ENCODE measurements at places on chromosomes 1 and 21. TPM values are rescaled to one million over a fixed set of nuclear protein-coding genes. Genes with fewer than 3 reads are reported as not detected.

DNA sequence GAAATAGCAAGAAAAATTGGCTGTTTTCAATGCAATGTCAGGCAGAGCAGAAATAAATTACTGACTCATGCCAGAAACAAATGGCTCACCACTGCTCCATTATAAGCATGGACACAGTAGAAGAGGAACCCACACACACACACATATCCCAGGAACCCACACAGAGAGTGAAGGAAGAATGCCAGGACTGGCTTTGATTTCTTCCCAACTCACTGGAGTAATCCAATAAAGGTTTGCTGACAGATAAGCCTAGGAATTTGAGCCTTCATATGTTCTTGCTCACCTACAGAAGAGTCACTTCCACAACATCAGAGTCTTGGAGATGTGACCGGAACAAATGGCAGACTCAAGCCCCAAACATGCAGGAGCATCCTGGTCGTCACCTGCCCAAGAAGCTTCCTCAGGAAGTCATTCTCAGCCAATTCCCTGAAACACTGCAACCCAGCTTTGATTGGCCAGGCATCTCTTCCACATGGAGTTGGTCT lies 2.2 kb downstream of the SH3BP5L start:
- peak overlapping the region; percentile 5 for H3K4me3 ChIP-seq
- no peak for DNase-seq
- H3K36me3 ChIP-seq, result peaks cover 22% of the 10 kb centered on the region
- no peak overlapping the region for H3K27ac ChIP-seq
- peaks cover 66% of the 10 kb centered on the region for H3K4me1 ChIP-seq

Gene BLACAT1
- 0.13 TPM for total RNA-seq

GRCh38 chr1:119795261-119796200 lies 15.7 kb downstream of the REG4 start:
- no peak overlapping the region for H3K27ac ChIP-seq
- H3K4me3 ChIP-seq, result no peak overlapping the region
- peaks cover 31% of the 10 kb centered on the region for H3K4me1 ChIP-seq
- H3K36me3 ChIP-seq, result peaks cover 2% of the 10 kb centered on the region

DNA sequence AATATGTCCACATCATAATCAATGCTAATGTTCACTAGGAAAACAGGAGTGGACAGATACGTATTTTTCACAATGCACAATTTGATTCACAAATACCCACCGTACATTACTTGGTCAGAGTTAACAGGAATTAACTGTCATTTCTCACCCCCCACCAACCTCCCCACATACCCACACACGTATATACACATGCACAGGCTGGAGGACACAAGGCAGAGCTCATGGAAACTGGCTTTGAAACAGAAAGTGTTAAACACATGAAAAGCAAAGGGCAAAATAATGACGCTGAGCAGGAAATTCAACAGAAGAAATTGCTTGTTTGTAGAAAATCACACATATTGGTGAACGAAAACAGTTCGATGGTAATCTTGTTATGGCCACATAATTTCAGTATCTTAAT lies 188.4 kb upstream of the DMRTA2 start:
- H3K4me3 ChIP-seq, result no peak overlapping the region
- DNase-seq, result peak; percentile 43
- peaks cover 20% of the 10 kb centered on the region for H3K4me1 ChIP-seq
- no peaks in the 10 kb centered on the region for H3K27me3 ChIP-seq
- H3K36me3 ChIP-seq, result peaks cover 1% of the 10 kb centered on the region

DNA sequence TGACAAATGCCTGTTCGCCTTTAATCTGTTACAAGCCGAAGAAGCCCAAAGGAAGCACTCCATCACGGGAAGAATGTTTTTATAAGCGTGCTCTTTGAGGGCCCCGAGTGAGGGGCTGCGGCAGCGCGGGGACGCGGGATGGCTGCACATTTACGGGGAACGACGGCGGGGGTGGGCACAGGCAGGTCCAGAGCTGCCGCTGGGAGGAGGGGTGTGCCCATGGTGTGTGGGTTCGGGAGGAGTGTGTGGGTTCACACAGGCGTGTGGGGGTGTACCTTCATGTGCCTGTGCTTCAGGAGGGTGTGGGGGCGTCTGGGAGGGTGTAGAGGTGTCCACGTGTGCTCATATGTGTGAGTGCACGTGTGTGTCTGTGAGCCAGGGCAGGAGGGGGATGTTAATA lies 155.9 kb upstream of the ZC3H12A start:
- no peaks in the 10 kb centered on the region for H3K36me3 ChIP-seq
- no peak overlapping the region for H3K4me3 ChIP-seq
- H3K27ac ChIP-seq, result no peak overlapping the region
- peaks cover 47% of the 10 kb centered on the region for H3K27me3 ChIP-seq
- no peak for DNase-seq
- no peaks in the 10 kb centered on the region for H3K4me1 ChIP-seq

Gene KCNN3
- 0.11 TPM for total RNA-seq

GRCh38 chr1:161733526-161733925 lies 12.2 kb downstream of the FCRLB start:
- DNase-seq, result no peak
- peaks cover 49% of the 10 kb centered on the region for H3K4me1 ChIP-seq
- no peak overlapping the region for H3K4me3 ChIP-seq

Gene GPR61
- total RNA-seq, result 0.22 TPM

Gene G0S2
- total RNA-seq, result 5.7 TPM

DNA sequence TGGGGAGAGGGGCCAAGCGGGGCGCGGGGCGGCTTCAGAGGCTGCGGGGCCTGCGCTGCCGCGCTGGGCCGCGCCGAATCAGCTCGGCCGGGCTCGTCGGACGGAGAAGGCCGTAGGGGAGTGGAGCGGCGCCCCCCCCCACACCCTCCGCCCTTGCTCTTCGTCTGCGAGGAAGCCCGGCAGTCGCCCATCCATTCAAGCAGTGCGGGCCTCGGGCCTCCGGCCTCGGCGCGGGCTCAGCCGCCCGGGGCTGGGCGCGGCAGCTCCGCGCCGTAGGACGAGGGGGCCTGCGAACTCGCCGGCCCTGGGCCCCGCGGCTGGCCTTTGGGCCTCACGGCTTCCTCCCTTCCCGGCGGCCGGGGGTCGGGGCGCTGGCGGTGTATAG lies 564 bp downstream of the CTPS1 start:
- peak overlapping the region; percentile 91 for H3K4me3 ChIP-seq
- H3K4me1 ChIP-seq, result peaks cover 53% of the 10 kb centered on the region
- H3K27me3 ChIP-seq, result no peaks in the 10 kb centered on the region
- H3K27ac ChIP-seq, result peak overlapping the region; percentile 94
- peaks cover 47% of the 10 kb centered on the region for H3K36me3 ChIP-seq

Gene KRTAP10-2
- total RNA-seq, result not detected

DNA sequence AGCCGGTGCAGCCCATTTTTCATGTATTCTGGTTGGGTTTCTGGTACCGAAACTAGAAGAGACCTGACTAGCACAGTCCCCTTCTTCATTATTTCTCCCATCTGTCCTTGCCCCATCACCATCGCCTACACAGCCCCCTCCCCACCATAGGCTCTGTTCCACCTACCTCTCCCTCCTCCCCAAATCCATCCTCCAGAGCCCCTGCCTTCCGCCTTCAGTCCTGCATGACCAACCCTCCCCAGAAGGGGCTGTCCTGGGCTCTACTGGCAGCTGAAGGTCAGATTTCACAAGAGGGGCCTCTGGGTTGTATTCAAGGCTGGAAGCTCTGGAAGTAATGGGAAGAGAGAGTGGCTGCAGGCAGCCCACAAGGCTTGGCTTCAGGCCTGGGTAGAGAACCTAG lies 55.2 kb downstream of the SDC3 start:
- H3K27ac ChIP-seq, result no peak overlapping the region
- H3K36me3 ChIP-seq, result no peaks in the 10 kb centered on the region
- DNase-seq, result no peak
- H3K4me1 ChIP-seq, result no peaks in the 10 kb centered on the region
- H3K4me3 ChIP-seq, result no peak overlapping the region

DNA sequence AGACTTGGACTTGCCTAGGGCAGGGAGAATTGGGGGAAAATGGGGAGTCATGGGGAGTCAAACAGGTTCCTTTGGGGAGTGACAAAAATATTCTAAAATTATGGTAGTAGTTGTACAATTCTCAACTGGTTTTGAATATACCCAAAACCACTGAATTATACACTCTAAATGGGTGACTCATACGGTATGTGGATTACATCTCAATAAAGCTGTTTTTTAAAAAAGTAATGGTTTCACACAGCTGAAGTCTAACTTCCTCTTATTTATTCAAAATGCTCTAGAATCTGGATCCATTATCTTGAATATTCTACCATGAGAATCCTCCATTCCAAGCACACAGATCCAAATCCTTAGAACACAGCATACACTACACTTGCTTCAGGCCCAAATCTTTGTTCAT lies 11.1 kb downstream of the EIF4G3 start:
- H3K4me1 ChIP-seq, result peaks cover 13% of the 10 kb centered on the region
- peaks cover 36% of the 10 kb centered on the region for H3K36me3 ChIP-seq
- H3K27ac ChIP-seq, result no peak overlapping the region
- H3K27me3 ChIP-seq, result no peaks in the 10 kb centered on the region
- H3K4me3 ChIP-seq, result no peak overlapping the region
- DNase-seq, result no peak

Gene CELA2A
- not detected for total RNA-seq

Gene CA6
- 3.5 TPM for total RNA-seq

- peaks cover 36% of the 10 kb centered on the region for H3K36me3 ChIP-seq
- H3K4me3 ChIP-seq, result no peak overlapping the region
- no peak for DNase-seq
- H3K27me3 ChIP-seq, result no peaks in the 10 kb centered on the region
- peaks cover 41% of the 10 kb centered on the region for H3K4me1 ChIP-seq
These were observed 42.9 kb downstream of the USP24 start for GRCh38 chr1:55172272-55172671.

DNA sequence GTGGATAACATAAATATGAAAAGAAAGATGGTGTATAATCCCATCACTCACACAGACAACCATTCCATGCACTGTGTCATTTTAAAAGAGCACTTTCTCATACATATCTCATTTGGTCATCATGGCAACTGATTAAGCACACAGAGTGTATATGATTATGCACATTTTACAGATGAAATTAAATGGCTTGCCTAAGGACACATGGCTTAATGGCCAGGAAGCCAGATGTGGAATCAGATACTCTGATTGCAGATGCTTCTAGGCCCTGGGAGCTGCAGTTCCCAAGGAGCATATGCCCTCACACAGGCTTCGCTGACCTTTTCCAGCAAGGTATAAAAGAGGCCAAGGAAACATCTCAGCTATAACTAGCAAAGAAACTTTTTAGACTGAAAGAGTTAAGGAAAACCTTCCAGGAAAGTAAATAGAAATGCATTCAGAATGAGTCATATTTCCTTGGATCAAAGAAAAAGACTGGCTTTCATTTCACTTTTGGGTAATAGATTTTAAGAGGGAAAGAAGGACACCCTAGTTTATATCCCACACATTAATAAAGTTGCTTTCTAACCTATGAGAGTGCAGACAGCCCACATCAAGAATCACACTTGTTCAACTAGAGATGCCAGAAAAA lies 19.6 kb upstream of the FAM89A start:
- H3K27ac ChIP-seq, result no peak overlapping the region
- no peaks in the 10 kb centered on the region for H3K4me1 ChIP-seq
- H3K4me3 ChIP-seq, result no peak overlapping the region
- DNase-seq, result no peak
- peaks cover 3% of the 10 kb centered on the region for H3K27me3 ChIP-seq

DNA sequence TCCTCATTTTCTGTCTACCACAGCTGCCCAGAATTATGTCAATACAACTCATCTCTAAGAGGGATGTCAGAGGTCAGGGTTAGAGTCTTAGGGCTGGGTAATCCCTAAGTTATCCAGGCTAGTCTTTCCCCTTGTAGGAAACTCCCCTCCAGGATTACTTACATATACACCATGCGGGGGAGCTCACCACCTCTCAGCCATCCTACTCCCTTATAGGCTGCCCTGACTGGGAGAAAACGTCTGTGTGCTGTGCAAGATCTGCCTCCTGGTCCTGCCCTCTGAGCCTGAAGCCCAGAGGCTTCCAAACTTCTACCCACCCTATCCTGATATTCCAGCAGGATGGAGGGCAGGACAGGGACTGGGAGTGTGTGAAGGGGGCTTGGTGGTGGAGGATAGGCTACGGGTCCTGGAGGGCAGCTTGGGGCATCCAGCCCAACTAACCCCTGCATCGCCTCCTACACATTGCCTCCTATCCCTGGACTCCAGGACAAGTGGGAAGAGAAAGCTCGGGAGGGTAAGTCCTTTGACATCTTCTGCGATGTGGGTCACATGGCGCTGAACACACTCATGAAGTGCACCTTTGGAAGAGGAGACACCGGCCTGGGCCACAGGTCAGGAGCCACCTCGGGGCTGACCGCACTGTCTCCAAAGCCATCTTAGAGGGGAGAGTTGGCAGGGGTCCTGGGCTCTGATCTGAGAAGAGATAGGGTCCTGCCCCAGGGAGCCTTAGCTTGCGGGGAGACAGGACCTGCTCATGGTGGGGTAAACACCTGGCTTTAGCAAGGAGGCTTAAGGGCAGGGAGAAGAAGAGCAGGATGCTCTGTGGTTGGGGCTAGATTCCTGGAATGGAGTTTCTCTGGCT lies 14.4 kb downstream of the CYP4B1 start:
- H3K36me3 ChIP-seq, result no peaks in the 10 kb centered on the region
- H3K4me1 ChIP-seq, result no peaks in the 10 kb centered on the region
- H3K4me3 ChIP-seq, result no peak overlapping the region
- no peaks in the 10 kb centered on the region for H3K27me3 ChIP-seq
- DNase-seq, result no peak

- H3K4me1 ChIP-seq, result no peaks in the 10 kb centered on the region
- H3K36me3 ChIP-seq, result no peaks in the 10 kb centered on the region
- DNase-seq, result no peak
- peaks cover 4% of the 10 kb centered on the region for H3K27me3 ChIP-seq
- H3K4me3 ChIP-seq, result no peak overlapping the region
These were observed 273.7 kb downstream of the NTNG1 start for GRCh38 chr1:107414550-107414949.

Gene FCRLB
- 0.68 TPM for total RNA-seq

DNA sequence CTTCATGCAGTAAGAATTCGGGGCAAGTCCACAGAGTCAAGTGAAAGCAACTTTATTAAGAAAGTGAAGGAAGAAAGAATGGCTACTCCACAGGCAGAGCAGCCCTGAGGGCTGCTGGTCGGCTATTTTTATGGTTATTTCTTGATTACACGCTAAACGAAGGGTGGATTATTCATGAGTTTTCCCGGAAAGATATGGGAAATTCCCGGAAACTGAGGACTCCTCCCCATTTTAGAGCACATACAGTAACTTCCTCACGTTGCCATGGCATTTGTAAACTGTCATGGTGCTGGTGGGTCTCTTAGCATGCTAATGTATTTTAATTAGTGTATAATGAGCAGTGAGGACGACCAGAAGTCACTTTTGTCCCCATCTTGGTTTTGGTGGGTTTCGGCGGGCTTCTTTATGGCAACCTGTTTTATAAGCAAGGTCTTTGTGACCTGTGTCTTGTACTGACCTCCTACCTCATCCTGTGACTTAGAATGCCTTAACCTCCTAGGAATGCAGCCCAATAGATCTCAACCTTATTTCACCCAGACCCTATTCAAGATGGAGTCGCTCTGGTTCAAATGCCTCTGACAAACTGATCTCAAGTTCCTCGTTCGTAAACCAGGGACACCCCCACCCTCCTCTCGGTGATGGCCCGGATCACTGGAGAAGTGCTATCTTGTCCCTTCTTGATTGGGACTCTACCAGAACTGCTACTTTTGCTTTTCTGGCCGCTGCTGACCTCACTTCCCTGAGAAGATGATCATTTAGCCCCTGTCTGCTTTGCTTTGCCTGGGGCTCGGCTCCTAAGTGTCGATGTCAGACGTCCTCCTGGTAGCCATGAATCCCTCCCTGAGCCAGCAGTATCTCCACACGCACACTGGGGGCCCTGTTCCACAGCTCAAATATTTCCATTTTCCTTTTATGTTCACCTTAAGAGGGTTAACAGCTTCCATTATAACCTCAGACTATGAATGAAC lies 48.8 kb downstream of the CLSTN1 start:
- no peaks in the 10 kb centered on the region for H3K27me3 ChIP-seq
- H3K36me3 ChIP-seq, result peaks cover 4% of the 10 kb centered on the region
- H3K27ac ChIP-seq, result no peak overlapping the region
- H3K4me1 ChIP-seq, result peaks cover 22% of the 10 kb centered on the region
